ENCODE measurements at places on chromosomes 5 and 9.

DNA sequence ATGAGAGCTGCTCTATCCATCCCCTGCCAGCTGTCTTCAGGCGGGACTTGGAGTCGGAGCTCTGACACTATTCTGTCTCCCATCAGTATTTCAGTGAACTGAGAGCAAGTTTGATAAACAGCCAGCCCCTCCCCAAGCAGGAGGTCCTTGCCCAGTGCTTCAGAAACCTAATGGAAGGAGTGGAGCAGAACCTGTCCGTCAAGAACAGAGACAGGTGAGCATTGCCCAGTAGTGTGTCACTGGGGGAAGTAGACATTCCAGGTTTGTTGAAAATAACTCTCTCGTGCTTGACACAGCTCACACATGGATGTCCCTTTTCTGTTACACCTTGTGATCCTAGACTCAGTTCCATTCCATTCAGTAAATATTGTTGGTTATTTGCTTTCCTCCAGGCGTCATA lies 13.2 kb upstream of the TLX3 start:
- no peak for DNase-seq

GRCh38 chr9:80157561-80157983 lies 585.8 kb downstream of the TLE4 start:
- no peak for DNase-seq

DNA sequence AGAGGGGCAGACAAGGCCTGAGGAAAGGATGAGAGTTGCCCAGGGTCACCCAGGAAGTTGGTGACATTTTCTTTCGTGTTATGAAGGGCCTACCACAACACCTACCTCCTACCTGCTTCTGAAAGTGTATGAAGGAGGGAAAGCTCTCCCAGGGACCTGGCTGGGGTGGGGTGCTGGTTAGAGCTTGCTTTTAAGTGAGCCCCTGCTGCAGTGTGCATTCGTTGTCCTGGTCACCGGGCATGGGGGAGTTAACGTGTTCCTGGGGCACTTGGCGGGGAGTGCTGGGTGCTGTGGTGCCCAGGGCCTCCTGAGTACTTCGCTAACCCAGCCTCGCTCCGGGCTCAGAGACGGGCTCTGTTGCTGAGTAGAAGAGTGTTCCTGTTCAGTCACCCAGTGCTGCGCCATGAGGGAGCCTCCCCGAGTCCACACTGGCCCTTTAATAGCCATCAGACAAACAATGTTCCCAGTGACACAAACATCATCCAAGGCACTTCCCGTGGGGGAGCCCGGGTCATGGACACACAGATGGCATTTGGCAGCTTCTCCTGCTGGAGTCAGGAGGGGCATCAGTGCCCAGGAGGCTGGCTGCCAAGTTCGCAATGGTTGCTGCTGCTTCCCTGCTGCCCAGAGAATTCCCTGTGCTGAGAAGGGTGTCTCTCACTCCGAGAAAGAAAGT lies 85.7 kb downstream of the AMBP start:
- DNase-seq = peak; percentile 82

- no peak for DNase-seq
These were observed 406.9 kb downstream of the KDM4C start for GRCh38 chr9:7164440-7165330.

- DNase-seq = no peak
These were observed 584.1 kb upstream of the NUDT12 start for GRCh38 chr5:104146652-104147051.

DNA sequence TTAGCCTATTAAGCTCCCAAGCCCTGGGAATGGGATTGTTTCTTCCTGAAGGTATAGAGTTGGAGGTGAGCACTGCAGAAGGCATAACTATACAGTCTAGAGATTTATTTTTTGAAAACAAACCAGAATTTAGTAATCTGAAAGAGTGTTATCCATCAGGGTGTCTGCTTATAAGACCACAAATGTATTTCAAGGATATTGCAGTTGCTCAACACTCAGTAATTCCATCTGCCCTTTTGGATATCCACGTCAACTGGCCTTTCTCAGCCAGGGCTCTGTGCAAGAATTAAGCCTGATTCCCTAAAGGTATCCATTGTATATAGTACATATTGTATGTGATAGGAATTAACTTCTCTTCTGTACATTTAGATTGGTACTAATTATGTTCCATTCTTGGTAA lies 15.0 kb upstream of the IL31RA start:
- DNase-seq = no peak

GRCh38 chr9:16627967-16628366 lies 242.5 kb downstream of the BNC2 start:
- no peak for DNase-seq

GRCh38 chr9:126480813-126481212 lies 132.9 kb upstream of the LMX1B start:
- no peak for DNase-seq

DNA sequence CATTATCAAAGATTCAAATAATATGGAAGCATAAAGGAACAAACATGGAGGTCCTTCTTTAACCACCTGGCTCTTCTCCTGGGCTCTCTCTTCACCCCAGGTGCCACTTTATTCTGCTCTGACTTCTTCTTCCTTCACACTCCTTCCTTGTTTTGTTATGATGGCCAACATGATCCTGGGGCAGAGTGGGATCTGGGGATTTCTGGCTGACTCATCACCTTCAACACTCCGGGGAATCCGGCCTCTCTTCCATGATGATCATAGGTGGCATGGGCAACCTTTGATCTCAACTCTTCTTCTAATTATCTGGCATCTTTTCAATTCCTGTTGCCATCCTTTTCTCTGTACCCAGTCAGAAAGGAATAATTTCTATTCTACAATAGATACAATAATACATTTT lies 62.1 kb upstream of the TRPC7 start:
- DNase-seq = no peak

DNA sequence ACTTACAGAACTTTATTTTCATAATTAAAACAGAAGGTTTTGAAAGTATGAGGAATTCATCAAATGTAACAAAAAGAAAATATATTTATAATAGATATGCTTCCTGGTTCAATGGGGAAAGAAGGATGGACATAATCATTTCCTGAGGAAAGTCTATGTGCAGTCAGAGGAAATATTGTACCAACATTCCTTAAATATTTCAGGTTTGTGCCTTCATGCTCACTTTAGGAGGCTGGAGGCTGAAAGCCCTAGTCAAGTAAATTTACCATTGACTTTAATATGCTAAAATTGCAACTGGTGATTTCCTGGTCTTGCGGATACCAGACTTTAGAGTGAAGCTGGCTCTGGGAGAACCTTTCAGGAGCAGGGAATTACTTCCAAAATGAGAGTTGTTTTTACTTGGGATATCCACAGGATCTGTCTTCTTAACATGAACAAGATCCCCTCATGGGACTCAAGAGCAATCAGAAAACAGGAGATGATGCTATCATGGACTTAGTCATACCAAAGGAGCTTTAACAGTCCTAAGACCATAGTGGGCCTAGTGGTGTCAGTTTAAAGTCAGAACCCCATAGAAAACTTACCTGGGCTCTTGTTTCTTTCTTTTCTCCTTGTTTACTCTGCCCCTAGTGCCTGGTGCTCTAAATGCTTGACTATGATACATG lies 762.8 kb upstream of the GRAMD2B start:
- DNase-seq = no peak

DNA sequence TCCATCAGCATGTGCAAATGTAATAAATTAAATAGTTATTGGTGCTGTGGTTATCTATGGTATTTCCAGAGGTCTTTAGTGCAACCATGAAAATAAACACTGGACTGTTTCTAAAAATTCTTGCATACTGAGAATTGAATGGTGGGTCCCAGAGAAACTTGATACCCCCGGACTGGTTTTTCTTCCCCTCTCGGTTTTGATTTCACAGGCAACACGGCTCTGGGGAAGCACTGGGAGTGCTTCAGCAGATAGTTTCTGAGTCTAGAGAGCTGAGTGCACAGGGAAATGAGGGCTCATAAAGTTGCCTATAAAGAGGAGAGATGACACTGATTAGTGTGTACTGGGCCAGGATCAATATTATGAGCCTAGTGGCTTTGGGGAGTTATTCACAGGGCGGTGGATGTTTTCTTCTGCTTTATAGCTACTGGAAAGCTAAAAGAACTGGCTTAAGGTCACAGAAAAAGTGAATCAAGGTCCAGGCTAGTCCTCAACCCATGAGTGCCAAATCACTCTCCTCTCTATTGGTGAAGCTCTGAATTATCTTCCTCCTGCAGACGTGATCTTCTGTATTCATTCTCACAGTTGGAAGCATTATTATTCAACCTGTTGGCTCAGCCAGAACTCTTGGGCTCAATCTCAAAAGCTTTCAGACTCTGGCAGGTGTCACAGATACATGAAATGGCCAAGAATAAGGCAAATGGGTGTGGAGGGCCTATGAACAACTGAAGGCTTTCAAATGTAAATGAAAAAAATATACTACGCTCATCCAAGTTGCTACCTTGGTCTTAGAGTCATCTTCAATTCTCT lies 170.2 kb upstream of the HMHB1 start:
- no peak for DNase-seq

- no peak for DNase-seq
These were observed 5.8 kb downstream of the ALDOB start for GRCh38 chr9:101429736-101430135.

DNA sequence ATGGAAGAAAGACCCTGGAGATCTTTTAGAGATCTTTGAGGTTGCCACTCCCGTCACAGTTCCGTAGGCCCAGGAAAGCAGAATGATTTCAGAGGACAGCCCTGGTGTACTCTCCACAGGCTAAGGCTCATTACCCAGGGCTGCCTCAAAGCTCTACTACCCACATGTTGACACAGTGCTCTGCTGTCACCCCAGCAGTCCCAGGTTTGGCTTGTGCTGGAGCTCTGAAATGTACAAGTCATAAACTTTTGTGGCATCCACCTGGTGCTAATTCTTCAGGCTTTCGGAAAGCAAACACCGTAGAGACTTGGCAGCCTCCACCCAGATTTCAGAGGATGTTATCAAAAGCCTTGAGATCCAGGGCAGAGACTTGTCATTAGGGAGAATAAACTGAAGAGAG lies 136.5 kb downstream of the MTRR start:
- no peak for DNase-seq

DNA sequence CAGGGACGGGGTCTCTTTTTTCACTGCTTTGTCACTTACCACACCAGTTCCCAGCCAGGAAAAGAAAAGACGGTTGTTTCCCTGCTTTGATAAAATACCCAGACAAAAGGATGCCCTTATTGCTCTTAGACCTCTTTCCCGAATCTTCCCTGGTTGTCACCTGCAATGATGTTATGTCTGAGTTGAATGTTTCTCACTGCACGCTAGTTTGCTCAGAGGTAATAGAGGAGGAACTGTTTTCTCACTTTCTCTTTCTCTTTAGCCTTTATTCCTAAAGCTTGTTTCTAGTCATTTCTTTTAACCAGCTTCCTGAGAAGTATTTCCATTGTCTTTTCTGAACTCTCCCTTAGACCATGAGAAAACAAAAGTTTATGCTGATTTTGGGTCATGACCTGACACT lies 32.9 kb downstream of the ACER2 start:
- no peak for DNase-seq

DNA sequence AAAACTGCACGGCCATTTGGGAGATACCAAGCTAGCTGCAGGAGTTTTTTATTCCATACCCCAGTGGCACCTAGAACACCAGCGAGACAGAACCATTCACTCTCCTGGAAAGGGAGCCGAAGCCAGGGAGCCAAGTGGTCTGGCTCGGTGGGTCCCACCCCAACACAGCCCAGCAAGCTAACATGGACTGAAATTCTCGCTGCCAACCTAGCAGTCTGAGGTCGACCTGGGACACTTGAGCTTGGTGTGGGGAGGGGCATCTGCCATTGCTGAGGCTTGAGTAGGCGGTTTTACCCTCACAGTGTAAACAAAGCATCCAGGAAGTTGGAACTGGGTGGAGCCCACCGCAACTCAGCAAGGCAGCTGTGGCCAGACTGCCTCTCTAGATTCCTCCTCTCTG lies 108.9 kb upstream of the CHD1 start:
- no peak for DNase-seq

DNA sequence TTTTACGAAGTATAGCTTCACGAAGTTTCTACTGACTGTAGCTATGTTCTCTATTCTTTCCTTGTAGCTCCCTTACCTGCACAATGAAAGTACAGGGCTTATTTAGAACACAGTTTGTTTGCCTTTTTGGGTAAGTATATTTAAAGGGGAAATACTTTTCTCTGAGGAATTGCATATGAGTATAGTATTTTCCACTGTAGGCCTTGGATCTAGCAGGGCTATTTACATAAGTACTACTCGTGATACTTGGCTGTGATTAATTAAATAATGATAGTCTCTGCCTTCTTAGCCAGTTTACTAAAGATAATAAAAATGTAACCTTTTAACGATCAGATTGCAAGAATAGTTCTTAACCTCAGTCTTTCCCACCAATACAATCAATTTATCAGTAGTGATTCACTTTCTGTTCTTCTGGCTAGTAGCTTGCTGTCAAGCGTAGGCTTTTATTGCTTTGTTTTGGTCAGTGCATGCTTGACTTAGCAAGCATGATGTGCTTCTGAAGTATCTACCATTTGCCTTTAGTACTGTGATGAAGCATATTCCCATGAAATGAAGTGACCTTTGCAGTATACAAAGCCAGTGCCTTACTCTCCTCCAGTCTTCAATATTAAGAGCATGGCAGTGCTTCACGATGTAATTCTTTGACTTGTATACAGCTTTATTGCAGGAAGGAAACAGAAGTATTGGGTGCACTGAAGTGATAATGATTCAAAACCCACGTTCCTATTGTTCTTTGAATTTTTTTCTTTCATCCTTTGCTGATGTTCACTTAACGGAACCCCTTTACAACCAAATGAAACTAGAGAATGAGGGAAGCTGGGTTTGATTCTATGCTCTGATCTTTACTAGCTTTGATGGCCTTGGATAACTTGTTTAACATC lies 64.2 kb downstream of the SLC44A1 start:
- DNase-seq = no peak

DNA sequence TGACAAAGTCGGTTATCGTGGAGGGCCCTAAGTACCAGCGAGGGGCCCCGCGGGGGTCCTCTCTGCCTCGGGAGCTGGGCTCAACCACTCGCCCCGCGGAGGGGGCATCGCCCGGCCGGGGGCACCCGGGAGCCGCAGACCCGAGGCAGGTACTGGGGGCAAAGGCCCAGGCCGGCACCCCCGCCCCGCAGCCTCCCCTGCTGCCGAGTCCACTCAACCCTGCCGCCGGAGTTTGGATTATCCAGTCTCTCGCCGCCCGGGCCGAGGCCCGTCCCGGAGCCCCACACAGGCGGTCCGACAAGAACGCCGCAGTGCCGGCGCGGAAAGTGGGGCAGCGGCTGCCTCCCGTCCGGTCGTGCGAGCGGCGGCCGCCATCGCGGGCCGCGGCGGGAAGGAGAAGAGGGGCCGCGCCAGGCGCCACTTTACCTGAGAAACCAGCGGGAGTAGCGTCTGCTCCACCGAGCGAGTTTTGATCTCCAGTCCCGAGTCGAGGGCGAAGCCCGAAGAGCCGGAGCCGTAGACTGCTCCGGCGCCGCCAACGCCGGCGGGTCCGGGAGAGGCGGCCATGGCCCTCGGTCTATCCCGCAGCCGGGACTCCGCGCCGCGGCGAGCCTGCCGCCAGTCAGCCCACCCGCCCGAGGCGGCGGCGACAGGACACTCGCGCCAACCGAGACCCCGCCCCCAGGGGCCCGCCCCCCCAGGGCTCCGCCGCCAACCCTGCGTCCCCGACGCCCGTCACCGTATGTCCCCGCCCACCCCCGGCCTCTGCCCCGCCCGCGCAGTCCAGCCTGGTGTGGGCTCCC lies at the start of gene CTNNAL1:
Gene CTNNAL1, minus strand, starts transcription at position 624 of the 803 bp plus-strand sequence. Its CDS starts 57 bp downstream, at position 567.
- DNase-seq = peak; percentile 89

GRCh38 chr5:60687927-60688720 lies 11.8 kb downstream of the DEPDC1B start:
- no peak for DNase-seq
